Right lung (tissue), 10 donors: ENCODE measurements at places on chromosomes 2 and 18.

DNA sequence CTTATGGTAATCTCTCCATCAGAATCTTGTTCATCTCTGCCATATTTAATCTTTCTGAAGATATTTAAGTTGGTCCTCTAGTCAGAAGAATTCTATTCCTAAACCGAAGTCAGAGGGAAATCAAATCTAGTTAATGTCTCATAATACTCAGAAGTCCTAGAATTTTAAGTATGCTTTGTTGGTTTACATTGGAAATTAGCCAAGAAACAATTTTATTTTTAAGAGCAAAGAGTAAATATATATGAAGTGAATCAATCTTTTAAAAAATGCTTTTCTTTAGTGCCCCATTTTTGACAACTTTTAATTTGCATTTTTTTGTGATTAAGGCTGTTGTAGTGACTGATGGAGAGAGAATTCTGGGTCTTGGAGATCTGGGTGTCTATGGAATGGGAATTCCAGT lies 38.1 kb downstream of the ME2 start:
- DNase-seq = no peak

DNA sequence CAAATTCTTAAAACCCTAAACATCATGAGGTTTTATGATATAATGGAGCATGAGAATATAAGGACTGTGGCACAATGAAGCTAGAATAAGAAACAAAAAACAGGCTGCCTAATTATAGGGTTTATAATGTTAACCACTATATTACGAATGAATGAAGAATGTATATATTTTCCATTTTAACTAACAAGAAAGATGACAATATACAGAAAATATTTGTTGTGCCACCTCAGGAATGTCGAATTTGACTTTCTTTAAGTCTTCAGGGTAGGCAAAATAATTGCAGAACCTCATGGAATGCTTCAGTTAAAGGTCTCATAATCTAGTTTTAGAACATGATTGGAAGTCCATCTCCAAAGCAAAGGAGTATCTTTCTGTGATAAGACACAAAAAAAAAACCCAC lies 282.9 kb upstream of the SLC8A1 start:
- DNase-seq = no peak

GRCh38 chr2:70473101-70473722 lies 80.4 kb downstream of the TGFA start:
- DNase-seq = no peak

DNA sequence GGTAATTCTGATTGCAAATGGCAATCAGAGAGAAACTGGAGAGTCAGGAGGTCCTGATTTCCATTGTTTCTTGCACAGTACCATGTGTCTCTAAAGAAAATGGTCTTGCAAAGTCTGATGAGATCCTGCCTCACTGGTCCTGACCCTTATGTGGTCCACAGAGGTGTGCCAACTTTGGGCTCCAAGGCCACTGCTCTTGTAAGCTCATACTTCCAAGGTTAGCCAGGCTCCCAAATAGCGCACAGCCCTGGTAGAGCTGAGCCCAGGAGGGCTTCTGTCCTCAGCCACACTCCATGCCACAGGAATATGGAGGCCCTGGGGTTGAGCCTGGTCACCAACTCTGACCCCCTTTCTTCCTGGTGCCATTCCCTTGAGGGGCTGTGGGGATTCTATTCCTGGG lies 80.7 kb downstream of the SDC1 start:
- DNase-seq = no peak

GRCh38 chr2:182870227-182870626 lies 3.8 kb upstream of the FRZB start:
- no peak for DNase-seq

GRCh38 chr2:65508225-65508624 lies 75.8 kb upstream of the SPRED2 start:
- no peak for DNase-seq

DNA sequence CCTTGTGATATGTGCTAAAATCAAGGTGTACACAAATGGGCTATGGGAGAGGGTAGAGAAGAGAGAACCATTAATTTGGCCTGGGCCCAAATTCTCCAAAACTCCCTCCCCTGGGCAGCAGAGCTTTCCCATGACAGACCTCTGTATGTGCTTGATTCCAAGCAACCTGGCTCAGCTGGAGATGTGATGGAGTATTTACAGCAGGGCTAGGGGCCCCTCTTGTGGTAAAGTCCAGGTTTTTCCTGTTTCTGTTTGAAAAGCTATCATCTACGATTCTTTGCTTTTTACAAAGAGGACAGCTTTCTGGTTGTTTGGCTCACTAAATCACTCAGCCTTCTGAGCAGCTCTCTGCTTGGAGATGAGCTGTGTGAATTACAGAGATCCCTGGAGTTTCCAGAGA lies 40.3 kb downstream of the KCNS3 start:
- DNase-seq = peak; percentile 23

GRCh38 chr2:178527592-178527991 lies 47.3 kb downstream of the PLEKHA3 start:
- no peak for DNase-seq

GRCh38 chr2:126085011-126085795 lies 570.8 kb upstream of the GYPC start:
- DNase-seq = no peak

GRCh38 chr2:15191789-15192188 lies 369.3 kb downstream of the NBAS start:
- DNase-seq = no peak

- no peak for DNase-seq
Measured at GRCh38 chr2:109530712-109531111, 83.1 kb downstream of the SEPTIN10 start.

GRCh38 chr18:3720818-3721545 lies 271.0 kb downstream of the TGIF1 start:
- no peak for DNase-seq

DNA sequence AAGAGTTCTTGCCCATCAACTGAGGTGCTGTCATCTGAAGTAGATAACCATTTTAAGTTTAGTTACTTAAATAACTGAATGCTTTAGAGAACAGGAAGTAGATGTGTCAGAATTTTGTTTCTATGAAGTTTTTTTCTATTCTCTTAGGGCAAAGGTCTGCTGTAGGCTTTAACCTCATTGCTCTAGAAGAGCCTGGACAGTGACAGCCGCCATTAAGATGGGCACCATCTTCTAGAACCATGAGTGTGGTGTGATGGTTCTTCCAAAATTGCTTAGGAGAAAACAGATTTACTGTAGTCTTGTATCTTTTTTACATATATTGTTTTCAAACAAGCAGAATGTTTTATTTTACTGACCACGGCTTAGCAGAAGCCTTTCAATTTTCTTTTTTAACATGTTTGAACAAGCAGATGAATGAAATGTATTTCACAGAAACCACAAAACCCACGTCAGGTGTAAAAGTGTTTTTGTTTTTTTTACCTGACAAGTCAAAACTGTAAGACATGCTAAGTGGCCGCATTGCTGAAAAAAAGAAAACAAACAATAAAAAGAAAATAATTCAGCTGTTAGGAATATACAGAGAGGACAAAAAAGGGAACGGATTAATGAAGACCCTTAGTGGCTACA lies 77.9 kb downstream of the PRELID3A start:
- DNase-seq = no peak

GRCh38 chr2:96685577-96686459 lies 43.3 kb downstream of the FER1L5 start:
- DNase-seq = peak; percentile 62
